ENCODE measurements at places on chromosomes 4 and X.

DNA sequence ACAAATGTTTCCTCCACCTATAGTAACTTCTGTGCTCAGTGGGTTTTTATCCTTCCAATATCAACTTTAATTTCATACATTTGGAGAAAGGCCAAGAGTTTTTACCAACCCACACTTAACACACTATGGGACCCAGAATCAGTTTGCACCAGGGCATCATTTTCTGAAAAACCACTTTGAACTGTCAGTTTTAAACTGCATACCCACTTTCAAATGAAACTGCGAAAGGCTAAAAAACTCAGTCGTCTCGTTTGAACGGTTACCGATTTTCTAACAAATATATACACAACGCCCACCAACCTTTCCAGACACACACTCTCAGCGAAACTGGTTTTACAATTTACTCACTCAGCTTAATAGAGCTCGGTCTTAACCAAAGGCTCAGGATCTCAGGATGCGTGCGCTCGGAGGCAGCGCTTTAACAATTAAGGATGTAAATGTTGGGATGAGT is 376 bp downstream of the ABCG2 start:
- peak; percentile 10 for DNase-seq

- DNase-seq: no peak
Measured at GRCh38 chrX:70172221-70172620, 5.1 kb upstream of the DGAT2L6 start.

DNA sequence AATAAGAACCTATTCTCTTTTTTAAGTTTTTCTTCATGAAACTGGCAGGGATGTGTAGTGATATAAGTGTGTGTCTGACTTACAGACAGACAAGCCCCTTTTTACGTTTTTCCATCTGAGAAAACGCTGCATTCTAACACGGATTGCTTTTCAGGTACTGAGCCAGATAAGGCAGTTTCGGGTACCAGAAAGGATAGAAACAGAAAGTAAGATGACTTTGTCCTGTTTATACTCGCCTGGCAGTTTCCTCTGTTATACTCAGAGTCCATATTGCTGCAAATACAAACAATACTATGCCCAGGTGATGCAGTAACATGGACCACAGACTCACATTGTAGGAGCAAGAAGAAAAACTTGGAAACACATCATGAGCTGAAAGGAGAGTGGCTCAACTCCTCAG is 2320.6 kb upstream of the AGA start:
- no peak for DNase-seq

DNA sequence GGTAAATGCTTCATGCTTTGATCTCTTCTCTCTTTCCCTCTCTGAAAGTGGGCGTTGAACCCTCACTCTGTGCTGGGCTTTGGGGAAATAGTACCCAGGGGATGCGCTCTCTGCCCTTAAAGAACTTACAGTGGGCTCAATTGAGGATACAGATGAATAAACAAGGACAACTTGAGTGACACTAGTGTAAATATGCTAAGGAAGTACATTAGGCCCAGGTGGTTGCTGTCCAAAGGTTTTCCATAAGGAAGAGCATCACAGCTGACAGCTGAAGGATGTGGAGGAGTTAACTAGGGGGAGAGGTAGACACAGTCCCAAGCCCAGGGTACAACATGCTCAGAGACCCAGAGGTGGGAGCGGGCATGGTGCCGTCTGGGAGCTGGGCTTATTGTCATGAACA is 49.4 kb downstream of the TENM3 start:
- DNase-seq: no peak

GRCh38 chr4:121330180-121330665 is 50.6 kb downstream of the QRFPR start:
- DNase-seq: no peak

DNA sequence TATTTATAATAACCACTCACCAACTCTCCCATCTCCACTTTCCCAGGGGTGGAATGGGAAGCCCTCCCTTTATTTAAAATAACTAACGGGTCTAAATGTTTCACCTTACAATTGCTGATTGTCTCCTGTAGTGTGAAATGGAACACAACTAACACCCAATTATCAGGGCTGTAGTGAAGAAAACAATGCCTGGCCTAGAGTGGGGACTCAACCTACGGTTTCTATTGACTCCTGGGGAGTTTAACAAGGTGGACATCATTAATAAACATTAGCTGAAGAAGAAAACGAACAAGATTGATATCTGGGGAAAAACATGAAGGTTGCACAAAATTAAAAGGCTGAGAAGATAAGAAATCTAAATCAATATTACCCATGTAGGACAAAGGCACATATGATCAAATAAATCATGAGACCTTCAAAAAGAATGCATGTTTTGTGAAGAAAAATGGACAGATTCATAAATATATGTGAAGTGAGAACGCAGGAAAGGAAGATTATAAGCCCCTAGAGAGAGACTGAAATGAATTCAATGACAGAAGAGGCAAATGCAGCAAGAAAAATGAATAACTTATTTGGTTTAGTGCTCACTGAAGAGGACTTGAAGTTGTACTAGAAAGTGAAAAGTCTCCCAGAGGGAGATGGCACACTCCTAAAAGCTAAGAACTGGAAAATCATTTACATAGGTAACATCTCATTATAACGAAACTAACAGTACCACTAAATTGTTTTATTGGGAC is 593.0 kb upstream of the AADAT start:
- DNase-seq: no peak

DNA sequence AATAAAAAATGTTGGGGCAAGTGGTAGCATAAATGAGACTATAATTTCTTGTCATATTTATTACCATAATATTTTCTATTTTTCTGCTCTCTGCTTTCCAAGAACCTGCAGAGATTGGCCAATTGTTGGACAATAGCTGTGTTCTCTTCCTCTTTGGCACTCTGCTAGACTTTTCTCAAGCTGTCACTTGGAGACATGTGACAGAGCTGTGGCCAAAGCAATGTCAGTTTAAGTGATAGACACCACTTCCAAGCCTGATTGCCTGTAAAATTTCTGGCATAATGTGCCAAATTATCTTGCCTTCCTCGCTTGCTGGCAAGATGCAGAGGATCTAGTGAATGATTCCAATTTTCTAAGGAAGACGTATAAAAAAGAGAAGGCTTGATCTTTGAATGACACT is 162.2 kb upstream of the NDST4 start:
- no peak for DNase-seq

DNA sequence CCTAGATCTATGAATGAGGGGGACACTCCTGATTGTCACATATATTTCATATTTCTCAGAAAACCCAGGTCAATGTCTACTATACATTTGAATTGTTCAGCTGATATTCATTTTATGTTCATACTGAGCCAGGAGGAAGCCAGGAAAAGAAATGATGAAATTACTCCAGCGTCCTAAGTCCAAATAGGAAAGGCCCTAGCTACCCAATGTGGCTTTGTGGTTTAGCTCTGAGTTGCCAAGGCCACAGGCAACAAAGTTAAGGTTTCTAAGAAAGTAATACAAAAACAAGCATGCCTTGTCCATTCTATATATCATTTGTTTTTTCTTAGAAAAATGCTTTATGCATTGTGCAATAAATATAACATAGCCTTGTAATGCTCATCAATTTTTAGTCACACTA is 4.5 kb upstream of the CSN2 start:
- DNase-seq: no peak

GRCh38 chr4:124487651-124488050 is 224.9 kb downstream of the ANKRD50 start:
- DNase-seq: no peak

GRCh38 chr4:38160487-38161207 is 200.4 kb downstream of the PTTG2 start:
- no peak for DNase-seq

DNA sequence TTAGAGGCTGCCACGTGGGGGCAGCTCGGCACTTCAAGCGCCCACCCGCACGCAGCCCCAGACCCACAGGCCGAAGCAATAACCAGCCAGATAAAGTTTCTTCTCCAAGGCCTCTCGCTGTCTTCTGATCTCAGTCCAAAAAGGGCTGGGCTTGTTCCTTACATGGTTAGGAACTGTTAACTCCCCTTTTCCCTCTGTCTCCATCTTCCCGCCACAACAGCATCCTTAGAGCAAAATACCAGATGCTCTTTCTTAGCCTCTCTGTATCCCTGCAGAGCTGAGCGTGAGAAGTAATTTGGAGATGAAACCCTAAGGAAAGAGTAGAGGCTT is 23.4 kb upstream of the KIAA1210 start:
- no peak for DNase-seq

- no peak for DNase-seq
Measured at GRCh38 chr4:156196722-156197121, 243.1 kb upstream of the CTSO start.

DNA sequence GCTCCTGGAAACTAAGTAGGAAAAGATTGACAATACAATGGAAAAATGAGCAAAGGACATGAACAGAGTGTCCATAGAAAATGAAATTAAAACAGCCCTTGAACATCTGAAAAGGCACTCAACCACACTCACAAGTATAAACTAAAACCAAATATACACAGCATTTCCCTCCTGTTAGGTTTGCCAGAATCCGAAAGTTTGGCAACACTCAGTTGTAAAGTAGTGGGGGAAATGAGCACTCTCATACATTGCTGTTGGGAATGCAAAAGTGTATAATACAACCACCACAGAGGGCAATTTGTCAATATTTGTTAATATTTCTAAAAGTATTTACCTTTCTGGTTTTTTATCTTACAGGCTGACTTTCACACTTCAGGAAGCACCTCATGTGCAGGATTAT is 84.2 kb upstream of the TMEM164 start:
- DNase-seq: no peak

DNA sequence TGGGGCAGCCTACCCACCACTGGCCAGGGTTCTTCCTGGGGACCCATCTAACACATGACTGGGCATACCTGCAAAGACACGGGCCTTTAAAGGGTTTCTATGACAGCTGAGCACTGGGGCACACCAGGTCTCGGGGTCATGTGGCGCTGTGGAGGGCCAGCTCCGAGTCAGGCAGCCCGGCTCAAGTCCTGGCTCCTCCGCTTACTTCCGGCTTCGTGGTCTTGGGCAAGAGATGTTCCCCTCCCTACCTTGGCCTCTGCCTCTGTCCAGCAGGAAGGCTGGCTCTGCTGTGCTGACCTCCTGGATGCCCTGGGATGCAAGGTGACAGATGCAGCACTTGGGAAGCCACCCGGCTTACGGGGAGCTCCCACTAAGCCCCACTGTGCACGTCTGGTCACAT is 37.6 kb downstream of the HTRA3 start:
- no peak for DNase-seq

DNA sequence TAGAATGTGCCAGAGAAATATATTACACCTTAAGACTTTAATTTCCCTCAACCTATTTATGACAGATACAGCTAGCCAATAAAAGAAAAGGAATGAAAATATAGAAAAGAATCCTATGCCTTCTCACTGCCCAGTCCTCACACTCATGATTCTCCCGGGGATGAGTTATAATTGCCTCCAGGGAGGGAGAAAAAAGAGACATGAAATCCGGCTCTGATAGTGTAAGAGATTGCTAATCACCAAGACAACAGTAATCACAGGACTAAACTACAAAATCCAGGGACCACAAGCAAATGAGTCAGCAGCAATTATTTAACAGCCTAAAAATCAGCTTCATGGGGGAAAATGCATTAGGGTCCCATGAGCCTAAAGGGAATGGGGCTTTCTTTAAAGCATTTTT is 95.9 kb upstream of the DUSP21 start:
- no peak for DNase-seq

GRCh38 chrX:153438532-153438931 is 7.3 kb downstream of the TREX2 start:
- peak; percentile 1 for DNase-seq

- DNase-seq: no peak
Measured at GRCh38 chr4:158835226-158836001, 66.6 kb downstream of the FNIP2 start.

Measured in NCI-H1105 treated with DMSO at 0.1 percent for 48 hours (cell line).